ENCODE measurements at places on chromosomes 16 and 17.

DNA sequence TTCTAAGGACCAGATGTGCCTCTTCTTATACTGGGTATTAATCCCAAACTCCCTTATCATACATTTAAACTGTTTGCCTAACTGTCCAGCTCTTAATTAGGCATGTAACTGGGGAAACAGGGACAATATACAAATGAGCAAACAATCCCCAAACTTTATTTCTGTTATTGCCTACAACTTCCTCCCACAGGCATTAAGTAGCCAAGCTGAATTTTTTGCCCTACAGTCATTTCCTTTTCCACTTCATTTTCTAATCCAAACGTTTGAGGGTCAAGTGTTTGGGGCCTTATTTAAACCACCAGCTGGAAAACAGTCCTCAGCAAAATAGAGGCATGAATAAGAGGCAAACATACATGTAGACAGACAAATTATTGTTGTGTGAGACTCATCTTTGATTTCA lies 77.4 kb upstream of the CCL2 start:
- no peak for DNase-seq

DNA sequence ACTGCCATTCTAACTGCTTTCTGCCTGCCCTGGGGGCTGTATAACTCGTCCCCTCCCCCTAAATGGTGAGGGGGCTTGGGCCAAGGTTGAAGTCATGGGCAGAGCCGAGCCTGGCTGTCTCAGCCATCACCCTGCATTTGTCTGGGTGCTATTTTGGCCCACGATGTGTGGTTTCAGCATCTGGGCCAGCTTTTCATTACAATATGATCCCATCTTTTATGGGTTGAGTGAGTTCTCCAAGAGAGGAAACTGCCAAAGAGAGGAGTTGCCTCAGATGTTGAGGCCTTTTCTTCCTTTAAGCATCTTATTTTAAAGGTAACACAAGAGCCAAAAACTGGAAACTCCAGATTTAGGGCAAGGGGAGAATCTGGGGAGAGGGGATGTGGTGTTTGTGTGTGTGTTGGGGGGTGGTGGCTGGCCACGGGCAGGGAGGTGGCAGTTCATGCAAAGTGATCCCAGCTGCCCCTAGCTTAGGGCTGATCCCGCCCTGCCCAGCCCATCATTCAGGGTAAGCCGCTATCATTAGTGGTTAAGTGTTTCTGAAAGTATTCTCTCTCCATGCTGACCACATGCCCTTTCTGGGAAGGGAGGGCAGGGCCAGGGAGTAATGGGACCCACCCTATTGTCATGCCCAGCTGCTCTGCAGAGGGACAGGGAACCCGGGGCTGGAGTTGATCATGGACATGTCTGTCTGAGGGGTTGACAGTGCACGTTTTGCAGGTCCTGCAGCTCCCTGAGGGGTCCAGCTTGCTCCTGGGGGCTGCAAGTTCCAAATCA lies 83.2 kb upstream of the CLEC18A start:
- DNase-seq: no peak

DNA sequence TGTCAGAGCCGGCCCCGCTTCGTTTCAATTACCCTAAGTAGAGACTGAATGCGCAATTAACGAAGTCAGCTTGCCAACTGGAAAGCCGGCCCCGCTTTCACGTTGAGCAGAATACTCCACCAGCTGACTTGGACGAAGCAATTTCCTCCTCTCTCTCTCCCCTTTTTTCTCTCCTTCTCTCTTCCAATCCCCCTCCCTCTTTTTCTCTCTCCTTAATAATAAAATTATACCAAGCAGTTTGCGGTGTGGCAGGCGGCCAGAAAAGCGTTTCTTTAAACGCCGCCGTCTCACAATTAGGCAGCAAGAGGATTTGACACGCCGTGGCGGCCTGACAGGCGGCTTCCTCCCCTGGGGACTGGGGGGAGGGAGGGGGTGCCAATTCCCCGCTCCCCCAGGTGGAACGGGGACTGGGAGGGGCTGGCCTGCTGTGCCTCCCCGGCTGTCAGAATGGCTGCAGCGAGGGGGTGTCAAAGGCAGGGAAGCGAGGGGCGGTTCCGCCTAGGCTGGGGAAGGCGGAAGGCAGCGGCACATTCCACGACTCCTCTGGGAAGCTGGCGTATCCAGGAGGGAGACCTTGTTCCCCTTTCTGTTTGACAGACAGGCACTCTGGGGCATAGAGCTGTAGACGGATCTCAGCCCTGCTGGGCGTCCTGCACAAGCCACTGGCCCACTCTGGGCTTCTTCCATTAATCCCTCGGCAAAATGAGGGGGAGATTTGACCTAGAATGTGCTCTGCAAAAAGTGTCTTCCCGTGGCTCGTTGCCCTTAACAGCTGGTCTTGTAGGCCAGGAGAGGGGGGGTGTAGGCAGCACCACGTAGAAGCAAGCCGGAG lies 52.7 kb downstream of the SREBF1 start:
- peak; percentile 65 for DNase-seq

DNA sequence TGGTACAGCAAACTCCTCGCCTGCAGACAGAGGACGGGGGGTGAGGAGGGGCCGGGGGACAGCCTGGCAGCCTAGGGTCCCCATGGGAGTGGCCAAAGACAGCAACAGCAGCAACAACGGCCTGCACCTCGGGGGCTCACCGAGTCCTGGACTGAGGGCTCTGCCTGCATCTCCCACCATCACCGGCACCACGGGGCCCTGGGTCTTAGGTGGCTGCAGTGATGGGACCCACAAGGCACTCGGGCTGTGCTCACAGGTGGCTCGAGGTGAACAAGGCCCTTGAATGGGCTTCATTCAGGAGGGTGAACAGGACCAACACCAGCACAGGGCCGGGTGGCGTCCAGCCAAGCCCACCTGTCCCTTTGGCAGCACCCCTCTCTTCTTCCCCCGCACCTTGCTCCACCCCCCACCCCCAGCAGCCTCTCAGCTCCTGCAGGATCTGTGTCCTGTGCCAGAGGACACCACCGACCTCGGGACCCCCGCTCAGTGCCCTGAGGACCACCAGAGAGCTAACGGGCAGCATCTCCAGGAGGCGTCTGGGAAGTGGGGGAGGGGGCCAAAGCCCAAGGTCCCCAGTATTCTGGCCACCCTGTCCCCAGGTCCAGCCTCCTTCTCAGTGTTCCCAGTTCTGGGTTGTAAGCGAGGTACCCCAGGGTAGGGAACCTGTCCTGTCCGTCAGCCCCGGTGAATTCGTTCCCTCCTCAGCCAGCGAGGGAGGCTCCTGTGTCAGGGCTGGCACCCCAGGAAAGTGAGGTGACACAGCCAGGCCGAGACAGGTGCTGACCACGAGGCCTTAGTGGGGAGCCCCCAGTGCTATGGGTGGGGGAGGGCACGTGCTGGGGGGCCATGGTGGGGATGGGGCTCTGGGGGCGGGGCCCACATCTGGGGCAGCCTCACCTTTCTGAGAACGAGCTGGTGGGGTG lies 94.3 kb downstream of the TBC1D16 start:
- no peak for DNase-seq

DNA sequence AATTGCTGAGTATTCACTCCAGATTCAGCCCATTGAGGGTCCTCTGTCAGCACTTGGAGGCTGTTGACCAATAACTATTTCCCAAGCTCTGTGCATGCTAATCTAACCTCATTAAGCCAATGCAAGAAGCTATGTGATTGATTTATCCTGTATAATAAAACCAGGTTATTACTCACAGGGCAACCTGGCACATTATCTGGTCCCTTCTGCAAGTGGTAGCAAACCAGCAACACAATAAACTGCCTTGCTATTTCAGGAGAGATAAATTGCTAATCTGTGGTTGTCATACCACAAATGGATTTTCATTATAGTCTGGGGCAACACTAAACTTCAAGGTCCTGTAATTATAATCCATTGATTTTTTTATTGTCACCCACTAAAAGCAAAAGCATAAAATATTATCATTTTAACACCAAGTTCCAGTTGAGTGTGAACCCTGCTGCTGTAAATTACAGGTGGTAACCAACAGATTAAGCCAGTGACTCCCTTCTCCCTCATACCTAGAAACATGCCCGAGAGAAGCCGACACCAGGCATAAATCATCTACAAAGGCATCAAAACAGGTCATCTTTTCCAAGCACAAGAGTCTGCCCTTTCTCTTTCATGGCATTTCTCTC lies 51.1 kb upstream of the SOX9 start:
- no peak for DNase-seq

GRCh38 chr17:12048843-12049473 lies 28.3 kb downstream of the MAP2K4 start:
- no peak for DNase-seq

GRCh38 chr16:4003166-4003565 lies 113.1 kb downstream of the ADCY9 start:
- DNase-seq: no peak

DNA sequence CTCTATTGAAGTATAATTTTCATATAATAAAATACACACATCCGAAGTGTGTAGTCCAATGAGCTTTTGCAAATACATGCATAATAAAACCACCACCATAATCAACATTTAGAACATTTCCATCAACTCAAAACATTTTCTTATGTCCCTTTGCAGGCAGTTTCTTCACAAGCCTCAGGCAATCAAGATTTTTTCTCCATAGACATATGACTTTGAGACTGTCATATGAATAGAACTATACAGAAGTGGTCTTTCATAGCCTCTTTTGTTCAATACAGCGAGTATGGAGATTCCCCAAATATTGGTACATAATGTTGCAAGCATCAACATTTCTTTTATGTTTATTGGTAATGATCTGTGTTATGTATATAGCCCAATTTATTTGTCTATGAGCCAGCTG lies 983.2 kb downstream of the CDH11 start:
- DNase-seq: no peak

DNA sequence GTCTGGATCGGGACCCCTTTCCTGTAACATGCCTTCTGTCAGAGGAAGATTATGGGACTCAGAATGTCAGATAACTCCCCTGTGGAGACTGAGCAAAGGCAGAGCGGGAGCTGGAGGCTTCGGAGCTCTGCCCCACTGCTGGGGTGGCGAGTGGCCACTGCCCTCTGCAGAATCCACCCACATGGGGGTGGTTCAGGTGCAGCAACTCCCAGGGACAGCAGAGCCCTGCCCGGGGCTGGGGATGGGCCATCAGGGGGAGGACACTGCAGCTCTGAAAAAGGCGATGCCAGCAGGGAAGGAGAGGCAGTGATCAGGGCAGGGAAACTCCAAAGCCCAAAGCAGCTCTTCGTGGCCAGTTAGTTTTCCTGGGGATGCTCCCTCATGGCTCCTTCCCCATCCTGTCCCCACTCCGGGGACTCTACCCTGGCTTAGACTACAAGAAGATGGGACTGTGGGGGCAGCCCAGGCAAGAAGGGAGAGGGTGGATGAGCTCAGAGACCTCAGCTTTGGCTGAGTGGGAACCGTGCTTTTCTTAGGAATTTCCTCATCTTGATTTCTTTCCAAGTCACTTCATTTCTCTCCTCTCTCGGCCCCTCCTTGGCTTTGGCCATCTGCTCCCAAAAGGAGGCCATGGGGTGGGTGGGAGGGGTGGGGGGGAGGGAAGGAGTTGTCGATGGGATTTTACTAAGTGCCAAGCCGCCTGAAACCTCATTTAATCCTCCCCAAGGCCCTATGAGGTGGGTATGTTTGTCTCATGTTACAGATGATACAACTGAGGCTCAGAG lies 4.0 kb downstream of the CA4 start:
- DNase-seq: no peak

DNA sequence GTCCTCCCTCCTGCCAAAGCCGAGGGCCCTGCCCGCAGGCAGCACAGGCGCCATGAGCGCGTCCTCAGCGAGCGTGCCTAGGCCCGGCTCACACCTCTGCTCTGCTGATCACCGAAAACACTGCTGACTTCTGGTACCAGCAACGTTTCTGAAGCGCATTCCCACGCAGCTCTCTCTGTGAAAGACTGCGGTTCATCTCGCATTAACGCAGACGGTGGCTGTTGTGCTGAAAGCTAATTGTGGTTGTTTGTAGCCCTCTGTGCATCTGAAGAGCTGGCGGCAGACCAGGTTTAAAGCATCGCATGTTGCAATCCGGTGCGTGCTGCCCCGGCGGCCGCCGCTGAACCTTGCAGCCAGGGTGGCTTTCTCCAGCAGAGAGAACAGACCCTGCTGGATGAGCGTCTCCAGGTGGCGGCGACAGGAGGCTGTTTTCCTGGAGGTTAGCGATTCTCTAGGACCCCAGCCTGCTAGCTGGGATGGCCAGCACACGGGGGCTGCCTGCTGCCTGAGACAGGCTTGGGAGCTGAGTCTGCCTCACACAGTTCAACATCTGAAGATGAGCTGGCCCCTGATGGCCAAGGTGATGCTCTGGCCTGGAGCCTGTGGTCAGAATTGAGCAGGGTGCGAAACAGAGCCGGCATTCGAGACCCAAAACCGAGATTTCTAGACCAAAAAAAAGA lies 49.8 kb upstream of the CHMP6 start:
- no peak for DNase-seq

DNA sequence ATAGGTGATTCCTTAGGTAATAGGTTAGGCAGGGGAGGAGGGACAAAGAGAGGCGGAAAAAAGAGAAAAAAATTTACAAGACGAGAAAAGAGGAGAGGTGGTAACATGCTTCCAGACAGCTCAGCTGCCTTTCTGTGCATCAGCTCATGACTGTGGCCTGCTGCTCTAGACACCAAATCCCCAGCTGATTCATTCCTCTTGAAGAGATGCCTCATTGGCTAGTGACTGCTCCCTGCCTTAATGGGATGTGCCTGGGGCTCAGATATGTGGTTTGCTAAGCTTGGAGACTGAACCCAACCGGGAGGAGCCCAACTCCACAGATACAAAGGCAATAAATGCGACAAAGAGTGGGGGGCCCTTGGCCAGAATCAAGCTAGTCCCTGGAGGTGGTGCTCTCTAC lies 105.9 kb upstream of the FAM20A start:
- no peak for DNase-seq

- DNase-seq: no peak
Observed at GRCh38 chr16:1647856-1648255, 30.2 kb upstream of the JPT2 start.

- peak; percentile 97 for DNase-seq
Observed at GRCh38 chr16:86566601-86566965, at the start of gene FOXC2. TSS of gene FOXC2 (plus strand) at chr16:86566829. CDS start at chr16:86567336, 507 bp downstream.

- DNase-seq: no peak
Observed at GRCh38 chr16:85125570-85126393, 13.5 kb upstream of the CIBAR2 start.

- DNase-seq: no peak
Observed at GRCh38 chr16:69381231-69381630, 4.6 kb downstream of the TERF2 start.

Data from left kidney (tissue), 8 donors.